ENCODE measurements at places on chromosomes 5 and 9. TPM values are rescaled to one million over a fixed set of nuclear protein-coding genes. Genes with fewer than 3 reads are reported as not detected.

The BHMT2 gene
- 1.3 TPM for total RNA-seq

The NR2F1 gene
- total RNA-seq = 95.8 TPM

The PCDHGC4 gene
- 0.17 TPM for total RNA-seq

The TAF11L5 gene
- not detected for total RNA-seq

The BRINP1 gene
- not detected for total RNA-seq

The LHX6 gene
- total RNA-seq = not detected

The PCDHAC1 gene
- not detected for total RNA-seq

The N4BP3 gene
- 0.34 TPM for total RNA-seq

The ANKDD1B gene
- total RNA-seq = 0.15 TPM

The NOXA1 gene
- 0.17 TPM for total RNA-seq

The PAPPA gene
- 11.1 TPM for total RNA-seq

The BAAT gene
- total RNA-seq = under 0.01 TPM

The SLC31A2 gene
- total RNA-seq = 6.4 TPM

The VAV2 gene
- 8.7 TPM for total RNA-seq

Data from bronchus fibroblast of lung (primary cell).